ENCODE measurements at places on chromosomes 3 and 15.

DNA sequence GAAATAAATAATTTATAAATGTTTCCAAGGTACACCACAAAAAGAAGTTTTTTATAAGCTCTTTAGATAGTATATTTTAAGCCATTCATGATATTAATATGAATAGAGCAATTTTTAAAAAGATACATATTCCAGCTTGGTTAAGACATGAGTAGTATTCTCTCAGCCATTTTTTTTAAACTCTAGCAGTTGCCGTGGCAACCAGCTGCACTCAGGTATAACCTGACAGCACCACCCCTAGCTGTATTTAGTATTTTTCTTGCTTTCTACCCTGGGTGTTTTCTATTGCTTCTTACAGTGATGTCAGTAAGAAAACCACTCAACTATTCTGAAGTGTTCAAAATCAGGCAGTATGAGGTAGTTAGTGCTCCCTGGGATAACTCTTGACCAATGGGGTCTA, 496.3 kb upstream of the CNTN3 start:
- DNase-seq, result no peak

GRCh38 chr3:117550766-117551165, 841.2 kb downstream of the TUSC7 start:
- no peak for DNase-seq

- no peak for DNase-seq
Observed at GRCh38 chr3:23164746-23165145, 38.4 kb upstream of the UBE2E2 start.

- DNase-seq, result no peak
Observed at GRCh38 chr3:170808041-170808440, 62.0 kb downstream of the RPL22L1 start.

- DNase-seq, result no peak
Observed at GRCh38 chr3:108719178-108719806, 37.9 kb downstream of the RETNLB start.

GRCh38 chr3:96700322-96701315, 113.8 kb upstream of the EPHA6 start:
- no peak for DNase-seq

- no peak for DNase-seq
Observed at GRCh38 chr3:16828815-16829214, 55.9 kb upstream of the PLCL2 start.

- DNase-seq, result no peak
Observed at GRCh38 chr3:85254738-85255137, 295.9 kb downstream of the CADM2 start.

DNA sequence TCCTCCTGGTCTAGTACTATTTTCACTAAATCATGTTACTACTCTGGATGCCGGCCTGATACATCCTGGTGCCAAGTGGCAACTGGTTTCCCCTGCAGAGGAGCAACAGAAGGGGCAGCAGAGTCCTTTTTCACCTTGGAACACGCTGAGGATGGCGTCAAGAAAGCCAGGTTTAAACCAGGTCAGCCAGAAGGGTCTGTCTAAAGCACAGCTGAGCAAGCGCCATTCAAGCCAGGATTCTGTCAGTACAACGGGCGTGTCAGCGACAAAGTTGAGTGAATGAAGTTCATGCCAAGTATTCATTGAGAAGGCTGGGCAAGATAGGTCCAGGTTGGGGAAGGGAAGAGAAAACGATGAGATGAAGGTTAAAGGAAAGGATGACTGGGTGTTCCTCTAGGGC, 88.2 kb downstream of the FBN1 start:
- peak; percentile 68 for DNase-seq

DNA sequence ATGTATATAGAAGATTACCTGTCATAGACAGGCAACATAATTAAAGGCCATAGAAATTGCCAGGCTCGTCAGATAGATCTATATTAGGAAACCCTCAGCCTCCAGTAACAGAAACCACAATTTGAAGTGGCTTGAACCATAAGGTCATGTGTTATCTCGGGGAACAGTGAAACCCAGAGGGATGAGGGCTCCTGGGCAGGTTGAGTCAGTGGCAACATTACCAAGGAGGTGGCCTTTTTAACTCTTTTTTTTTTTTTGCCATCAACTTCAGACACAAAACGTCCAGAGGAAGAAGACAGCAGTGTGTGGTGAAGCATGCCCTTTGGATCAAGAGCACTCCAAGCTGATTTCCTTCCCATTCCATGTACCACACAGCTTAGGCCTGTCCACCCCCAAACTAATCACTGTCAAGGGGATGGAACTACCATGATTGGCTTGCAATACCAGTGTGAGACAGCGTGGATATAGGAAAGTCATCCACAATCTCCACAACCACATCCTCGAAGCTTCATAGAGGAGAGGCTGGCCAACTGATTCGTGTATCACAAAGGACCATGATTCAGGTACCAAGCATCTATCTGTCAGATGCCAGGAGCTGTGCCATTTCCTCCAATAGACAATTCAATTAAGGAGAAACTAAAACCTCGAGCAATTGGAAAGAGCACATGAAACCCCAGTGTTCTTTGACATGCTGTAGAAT, 999 bp upstream of the KIF7 start:
- no peak for DNase-seq

DNA sequence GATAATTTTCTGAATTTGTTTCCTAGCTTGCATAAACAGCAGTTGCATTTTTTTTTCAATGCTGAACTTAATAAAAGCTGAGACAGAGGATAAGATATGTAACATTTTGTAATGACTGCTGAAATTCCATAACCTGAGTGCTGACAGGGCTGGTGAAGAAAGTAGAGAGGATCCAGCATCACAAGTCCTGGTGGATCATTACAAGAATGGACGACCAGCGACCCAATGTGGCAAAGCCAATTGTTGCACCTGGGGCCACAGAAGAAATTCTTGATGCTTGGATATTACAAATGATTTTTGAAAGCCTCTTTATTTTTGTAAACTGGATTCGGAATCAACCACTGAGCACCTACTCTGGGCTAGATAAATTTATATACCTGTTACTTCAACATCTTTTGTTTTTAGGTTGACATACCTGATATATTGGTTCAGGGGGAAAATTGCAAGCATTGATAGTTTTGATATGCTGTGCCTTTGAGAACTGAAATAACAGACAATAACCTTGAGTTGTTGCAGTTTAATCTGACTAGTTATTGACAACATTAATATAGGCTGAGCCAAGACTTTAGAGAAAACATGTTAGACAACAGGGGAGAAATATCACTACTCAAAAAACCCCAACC, 3.9 kb upstream of the ACTL6A start:
- DNase-seq, result peak; percentile 60

GRCh38 chr15:43928152-43928551, 101.3 kb downstream of the WDR76 start:
- DNase-seq, result no peak

DNA sequence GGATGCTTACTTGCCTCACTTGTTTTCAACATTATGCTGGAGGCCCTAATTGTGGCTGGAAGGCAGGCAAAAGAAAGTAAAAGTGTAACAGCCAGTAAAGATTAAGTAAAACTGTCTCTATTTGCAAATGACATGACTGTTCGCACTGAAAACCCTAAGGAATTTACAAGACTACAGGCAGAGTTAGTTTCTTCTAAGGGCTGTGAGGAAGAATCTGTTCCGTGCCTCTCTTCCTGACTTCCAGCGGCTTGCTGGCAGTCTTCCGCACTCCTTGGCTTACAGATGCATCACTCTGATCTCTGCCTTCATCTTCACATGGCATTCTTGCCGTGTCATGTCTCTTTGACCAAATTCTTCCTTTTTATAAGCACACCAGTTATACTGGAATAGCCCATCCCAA, 86.1 kb downstream of the DLG1 start:
- DNase-seq, result no peak

- DNase-seq, result no peak
Observed at GRCh38 chr3:46888705-46889104, 11.2 kb downstream of the PTH1R start.
